Inflammatory macrophage (primary cell): ENCODE measurements at places on chromosomes 12 and 14.
A peak's percentile ranks its signal among the peaks of the same experiment; 100 is the strongest.

DNA sequence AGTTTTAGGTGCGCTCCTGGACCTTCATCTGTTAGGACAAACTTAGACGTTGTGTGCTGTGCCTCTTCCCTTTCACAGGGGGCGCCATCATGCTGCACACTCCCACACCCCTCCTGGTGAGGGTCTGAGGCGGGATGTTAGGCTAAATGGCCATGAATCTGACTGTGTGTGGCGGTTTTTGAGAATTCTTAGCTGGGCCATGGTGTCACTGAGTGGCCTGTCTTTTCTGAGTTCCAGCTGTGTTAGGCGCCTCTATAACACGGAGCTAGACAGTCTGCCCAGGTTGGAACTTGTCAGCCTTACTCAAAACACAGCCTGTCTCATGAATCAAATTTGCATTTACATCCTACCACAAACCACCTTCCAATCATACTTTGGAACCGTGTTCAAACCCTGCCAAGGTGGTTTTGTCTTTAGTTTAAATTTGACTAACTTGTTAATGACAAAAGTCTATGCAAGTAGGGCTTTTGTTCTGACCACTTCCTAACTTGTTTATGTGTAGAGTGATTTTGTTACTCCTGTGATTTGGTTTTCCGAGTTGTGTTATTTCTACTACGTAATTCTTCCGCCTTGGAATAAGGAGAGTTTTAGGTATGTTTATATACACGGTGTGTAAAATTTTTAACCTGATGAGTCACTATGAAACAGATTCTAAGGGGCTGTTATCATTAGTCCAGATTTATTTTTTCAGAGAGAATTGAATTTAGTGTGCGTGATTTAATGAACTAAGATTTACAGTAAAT, 19.6 kb downstream of the ACVR1B start:
- DNase-seq = no peak

GRCh38 chr12:108335349-108336119, 3.6 kb downstream of the CMKLR1 start:
- DNase-seq = peak; percentile 64

GRCh38 chr14:102493096-102493495, 16.5 kb downstream of the ANKRD9 start:
- no peak for DNase-seq

DNA sequence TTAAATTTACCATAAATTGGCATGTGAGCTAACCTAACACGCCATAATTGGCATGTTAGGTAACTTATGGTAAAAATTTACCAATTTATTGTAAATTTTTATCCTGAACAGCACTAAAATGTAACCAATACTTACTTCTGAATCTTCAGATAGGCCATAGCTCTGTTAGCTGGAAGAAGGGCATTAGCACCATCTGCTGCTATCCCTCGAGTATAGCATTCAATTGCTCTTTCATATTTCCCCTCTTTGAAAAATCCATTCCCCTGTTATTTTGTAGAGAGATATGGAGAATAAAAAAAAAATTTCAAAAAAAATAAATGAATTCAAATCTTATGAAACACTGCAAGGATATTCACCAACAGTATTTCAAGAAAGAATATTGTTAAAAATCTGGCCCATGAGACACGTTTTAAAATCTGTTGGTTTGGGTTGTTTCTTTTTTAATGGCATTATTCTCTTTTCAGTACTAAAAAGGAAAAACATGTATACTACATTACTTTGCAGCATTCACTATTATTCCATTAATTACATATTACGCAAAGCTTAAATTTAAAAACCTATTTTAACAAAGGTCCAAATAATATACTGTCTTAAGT, 19.1 kb downstream of the RPAP3 start:
- peak; percentile 50 for DNase-seq

DNA sequence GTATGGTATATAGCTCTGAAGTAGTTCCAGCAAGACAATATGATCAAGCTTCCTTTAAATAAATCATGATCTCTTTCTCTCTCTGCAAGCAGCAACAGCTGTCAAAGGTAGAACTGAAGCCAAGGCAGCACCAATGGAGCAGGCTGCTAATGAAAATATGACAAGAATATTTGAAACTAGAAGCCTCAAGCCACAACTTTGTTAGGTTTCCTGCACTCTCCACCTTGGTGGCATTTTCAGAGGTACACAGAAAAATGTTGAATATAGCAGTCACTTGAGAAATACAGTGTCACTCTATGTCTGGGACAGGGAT, 43.8 kb upstream of the PSMA6 start:
- DNase-seq = no peak
